Activated naive CD8-positive, alpha-beta T cell treated with anti-CD3 and anti-CD28 coated beads, Interleukin-2, amount 50 U/mL, for 24 hours (primary cell): ENCODE measurements at places on chromosomes 7 and 10.
A peak's percentile ranks its signal among the peaks of the same experiment; 100 is the strongest.

GRCh38 chr10:13356392-13356791, 8.3 kb upstream of the SEPHS1 start:
- no peak for DNase-seq

DNA sequence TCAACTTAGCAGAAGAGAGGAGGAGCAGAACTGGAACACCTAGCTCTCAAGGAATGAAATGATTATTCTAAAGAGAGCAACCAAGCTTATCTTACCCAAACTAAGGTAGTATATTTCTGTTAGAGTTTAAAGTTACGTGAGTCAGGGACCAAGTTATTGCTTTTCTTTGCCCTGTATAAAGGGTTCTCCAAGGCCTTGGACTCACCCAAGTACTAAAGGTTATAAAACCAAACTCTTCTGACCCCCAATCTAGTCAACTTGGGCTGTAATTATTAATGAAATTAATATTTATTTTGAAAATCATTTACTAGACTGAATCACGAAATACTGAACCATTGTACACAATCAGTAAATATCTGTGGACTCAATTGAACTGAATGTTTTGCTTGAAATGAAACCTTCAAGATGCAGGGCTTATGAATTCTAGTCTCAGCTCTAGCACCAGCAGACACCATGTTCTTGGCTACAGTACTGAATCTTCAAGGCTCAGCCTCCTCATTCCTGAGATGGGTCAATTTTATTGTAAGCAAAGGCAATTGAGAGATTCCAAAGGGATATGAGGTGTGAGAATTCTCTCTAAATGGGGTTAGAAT, 1.8 kb upstream of the CYP2C19 start:
- no peak for DNase-seq

DNA sequence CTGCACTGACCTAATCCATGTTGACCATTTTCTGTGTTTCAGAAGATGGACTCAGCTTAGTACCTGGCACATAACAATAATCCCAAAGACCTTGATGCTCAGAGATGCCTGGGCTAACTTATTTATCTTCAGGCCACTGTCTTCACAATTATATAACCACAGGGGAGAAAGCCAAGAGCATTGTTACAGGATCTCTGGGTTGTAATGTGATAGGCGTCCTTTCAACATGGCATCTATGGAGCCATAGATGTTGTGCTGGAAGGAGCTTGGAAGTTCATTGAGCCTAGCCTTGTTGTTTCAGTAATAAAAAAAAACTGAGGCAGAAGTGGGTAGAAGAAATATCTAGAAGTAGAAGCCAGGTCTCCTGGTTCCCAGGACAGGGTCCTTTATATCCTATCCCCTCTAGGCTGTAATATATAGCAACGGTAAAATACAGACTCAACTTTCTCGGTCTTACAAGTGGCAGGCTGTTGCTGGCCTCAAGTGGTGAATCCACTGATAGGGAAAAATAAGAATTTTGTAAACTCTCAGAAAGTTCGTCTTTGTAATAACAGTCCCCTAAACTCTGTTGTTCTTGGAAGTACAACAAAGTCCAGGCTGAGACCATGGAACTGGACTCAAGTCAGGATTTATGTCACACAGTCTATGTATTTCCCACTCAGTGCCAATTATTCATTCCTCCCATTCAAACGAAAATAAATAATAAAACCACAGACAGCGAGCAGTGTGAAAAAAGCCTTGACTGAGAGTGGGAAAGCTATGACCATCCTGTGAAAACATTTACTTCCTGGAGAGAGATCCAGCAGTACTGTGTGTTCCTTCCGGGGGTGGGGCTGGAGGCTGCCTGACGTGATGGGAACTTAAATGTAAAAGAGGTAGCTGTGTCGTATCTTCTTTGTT, 277.6 kb downstream of the REEP3 start:
- DNase-seq: peak; percentile 3

- DNase-seq: no peak
These were observed 33.7 kb upstream of the FZD1 start for GRCh38 chr7:91230503-91230902.

- DNase-seq: no peak
These were observed 283.4 kb upstream of the AOAH start for GRCh38 chr7:37007691-37008090.
